Stimulated activated CD8-positive, alpha-beta memory T cell treated with anti-CD3 and anti-CD28 coated beads, Interleukin-7, amount 100 ng/mL, for 24 hours (primary cell): ENCODE measurements at places on chromosomes 11 and 22.

DNA sequence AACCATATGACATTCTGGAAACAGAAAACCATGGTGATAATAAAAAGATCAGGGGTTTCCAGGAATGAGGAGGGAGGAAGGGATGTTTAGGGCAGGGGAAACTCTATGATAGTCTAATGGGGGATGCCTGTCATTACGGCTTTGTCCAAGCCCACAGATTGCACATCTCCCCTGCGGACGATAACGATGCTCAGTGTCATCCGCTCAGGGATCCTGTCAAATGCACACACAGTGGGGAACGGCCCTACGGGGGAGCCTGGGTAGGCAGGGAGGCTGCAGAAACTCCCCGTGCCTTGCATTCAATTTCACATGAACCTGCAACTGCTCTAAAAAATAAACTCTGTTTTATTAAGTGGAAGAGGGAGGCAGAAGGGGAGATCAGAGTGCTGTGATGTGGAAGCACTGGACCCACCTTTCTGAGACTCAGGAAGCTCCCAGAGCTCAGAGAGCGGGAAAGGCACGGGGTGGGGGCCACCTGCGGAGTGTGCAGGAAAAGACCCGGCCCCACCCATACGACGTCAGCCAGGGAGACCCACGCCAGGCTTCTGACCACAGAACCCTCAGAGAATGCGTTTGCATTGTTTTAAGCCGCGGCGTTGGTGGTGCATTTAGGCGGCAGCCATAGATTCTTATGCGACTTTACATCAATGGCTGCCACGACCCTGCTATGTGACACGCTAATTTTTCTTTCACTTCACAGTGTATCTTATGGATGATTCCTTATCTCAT lies 543.5 kb downstream of the BRD1 start:
- no peak for DNase-seq

- DNase-seq = no peak
Measured at GRCh38 chr11:83367745-83368144, 81.6 kb upstream of the CCDC90B start.

- DNase-seq = no peak
Measured at GRCh38 chr11:43573873-43574272, 106.7 kb upstream of the HSD17B12 start.

DNA sequence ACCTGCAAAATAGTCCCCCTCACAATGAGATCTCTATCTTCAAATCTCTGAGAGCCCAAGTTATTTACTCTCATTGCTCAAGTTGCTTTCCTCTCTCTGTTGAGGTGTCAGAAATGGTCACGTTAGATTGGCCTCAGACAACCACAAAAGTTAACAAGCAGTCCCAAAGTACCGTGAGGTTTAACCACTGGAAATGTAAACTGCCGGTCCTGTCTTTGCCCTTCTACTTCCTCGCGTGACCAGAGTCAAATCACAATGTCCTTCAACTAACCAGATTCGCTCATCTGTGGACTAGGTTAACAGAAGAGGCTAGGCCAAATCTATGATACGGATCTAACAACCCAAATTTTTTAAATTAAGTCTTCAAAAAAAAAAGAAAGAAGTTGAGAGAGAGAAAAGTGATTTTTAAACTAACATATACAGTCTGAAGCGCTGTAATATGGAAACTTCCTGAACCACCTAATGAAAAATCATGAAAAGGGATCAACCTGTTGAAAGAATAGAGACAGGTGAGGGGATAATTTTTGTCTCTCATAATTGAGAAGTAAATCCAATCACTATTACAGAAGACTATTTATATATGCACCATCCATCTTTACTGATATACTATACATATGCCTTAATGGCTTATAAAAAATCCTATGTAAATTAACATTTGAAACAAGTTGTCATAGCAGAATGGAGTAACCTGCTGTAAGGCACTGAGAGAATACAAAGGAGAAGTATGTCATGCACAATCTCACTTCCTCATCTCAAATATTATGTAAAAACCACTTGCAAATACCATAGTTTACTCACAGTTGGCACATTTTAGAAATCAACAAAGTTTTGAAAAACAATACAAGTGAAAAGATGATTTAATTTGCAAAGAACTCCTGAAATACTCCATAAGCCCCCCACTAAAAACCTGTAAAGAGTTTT lies 3.3 kb upstream of the JAML start:
- no peak for DNase-seq

GRCh38 chr11:48074425-48075181 lies 94.2 kb downstream of the PTPRJ start:
- DNase-seq = no peak

GRCh38 chr11:22828373-22828772 lies 1.2 kb downstream of the SVIP start:
- no peak for DNase-seq

DNA sequence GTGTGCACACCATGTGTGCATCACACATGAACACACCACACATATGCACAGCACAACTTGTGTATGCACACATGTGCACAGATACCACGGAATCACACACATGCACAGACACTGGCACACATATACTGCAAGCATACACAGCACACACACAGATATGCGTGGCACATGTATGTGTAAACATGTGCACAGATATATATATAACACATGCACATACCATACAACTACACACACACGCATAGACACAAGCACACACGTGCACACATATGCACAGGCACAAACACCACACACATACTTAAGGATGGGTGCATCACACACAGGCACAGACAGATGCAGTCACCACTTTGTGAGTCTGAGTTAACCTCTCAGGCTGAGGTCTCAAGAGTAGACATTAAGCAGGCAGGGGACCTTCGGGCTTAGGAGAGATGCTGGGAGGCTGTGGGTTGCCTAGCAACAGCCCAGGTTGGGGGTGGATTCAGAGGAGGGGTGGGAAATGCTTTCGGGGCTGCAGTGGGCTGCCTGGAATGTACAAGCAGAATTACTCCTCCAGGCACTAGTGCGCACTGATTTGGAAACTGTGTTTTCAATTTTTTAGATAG lies 82.9 kb downstream of the MYO18B start:
- DNase-seq = no peak

DNA sequence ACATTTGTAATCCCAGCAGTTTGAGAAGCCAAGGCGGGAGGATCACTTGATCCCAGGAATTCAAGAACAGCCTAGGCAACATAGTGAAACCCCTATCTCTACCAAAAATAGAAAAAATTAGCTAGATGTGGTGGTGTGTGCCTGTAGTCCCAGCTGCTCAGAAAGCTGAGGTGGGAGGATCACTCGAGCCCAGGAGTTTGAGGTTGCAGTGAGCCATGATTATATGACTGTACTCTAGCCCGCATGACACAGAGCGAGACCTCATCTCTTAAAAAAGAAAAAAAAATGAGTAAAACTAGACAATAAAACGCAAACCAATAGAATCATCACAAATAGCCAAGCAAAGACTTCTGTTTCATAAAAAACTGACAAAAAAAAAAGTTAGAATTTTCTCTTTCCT lies 21.8 kb downstream of the NUCB2 start:
- no peak for DNase-seq

DNA sequence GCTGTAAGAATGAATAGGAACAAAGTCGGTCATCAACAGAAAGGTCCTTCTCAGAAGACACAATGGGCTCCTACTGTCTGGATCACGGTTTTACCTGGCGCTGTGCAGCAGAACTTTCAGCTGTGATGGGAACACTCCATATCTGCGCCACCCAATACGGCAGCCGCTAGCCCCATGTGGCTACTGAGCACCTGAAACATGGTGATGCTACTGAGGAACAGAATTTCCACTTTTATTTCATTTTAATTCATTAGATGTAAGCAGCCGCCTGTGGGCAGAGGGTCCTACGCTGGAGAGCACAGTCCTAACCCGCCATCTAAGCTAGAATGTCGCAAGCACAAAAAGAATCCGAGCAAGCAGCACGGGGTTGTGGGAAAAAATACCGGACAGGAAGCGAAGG lies 2.7 kb downstream of the SULT4A1 start:
- DNase-seq = no peak

DNA sequence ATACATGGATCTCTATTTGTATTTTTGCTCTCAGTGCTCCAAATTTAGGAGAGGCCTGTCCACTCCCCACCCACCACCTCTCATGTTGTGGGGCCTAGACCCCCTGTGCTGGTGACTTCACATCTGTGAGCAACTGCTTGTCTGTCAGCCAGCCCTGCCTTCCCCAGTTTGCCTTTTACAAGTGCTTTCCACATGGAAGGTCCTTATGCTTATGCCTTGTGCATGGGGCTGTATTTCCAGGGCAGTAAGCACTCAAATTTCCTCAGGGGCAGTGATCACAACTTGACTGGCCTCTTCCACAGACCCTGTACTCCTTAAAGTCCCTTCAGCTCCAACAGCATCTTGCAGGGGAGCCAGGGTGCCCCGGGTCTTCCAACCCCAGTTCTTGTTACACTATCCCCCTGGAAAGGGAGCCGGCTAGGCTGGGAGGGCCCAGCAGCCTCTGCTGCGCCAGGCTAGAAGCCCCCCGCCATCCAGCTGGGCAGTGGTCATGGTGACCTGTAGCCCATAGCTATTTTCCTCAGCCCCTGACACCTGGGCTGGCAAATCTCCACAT lies 29.9 kb downstream of the GDPD5 start:
- DNase-seq = no peak

- no peak for DNase-seq
Measured at GRCh38 chr22:38403812-38404211, 51.2 kb downstream of the KCNJ4 start.

DNA sequence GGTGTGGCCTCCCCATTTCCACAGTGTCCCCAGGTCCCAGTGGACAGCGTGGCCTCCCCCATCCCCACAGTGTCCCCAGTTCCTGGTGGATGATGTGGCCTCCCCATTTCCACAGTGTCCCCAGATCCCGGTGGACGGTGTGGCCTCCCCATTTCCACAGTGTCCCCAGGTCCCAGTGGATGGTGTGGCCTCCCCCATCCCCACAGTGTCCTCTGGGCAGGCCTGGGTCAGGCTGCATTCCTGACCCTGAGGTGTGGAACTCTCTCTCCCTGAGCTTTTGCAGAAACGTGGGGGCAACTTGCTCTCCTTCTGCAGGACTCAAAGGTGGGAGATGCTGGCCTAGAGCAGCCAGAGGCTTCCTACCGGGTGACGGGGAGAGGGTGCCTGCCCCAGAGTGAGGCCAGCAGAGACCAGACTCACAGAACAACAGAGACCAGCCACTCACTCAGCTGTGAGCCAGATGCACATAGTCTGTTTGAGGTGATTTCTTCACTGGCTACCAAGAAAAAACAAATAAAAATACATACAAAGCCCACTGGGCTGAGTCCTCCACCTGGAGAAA lies 85.8 kb upstream of the FGF3 start:
- DNase-seq = no peak

GRCh38 chr11:76226626-76227025 lies 20.3 kb upstream of the WNT11 start:
- no peak for DNase-seq

- DNase-seq = no peak
Measured at GRCh38 chr11:130599073-130599654, 150.7 kb downstream of the ADAMTS15 start.

- DNase-seq = no peak
Measured at GRCh38 chr11:10333490-10333889, 28.6 kb downstream of the ADM start.

- no peak for DNase-seq
Measured at GRCh38 chr11:86015699-86016098, 53.2 kb downstream of the PICALM start.

DNA sequence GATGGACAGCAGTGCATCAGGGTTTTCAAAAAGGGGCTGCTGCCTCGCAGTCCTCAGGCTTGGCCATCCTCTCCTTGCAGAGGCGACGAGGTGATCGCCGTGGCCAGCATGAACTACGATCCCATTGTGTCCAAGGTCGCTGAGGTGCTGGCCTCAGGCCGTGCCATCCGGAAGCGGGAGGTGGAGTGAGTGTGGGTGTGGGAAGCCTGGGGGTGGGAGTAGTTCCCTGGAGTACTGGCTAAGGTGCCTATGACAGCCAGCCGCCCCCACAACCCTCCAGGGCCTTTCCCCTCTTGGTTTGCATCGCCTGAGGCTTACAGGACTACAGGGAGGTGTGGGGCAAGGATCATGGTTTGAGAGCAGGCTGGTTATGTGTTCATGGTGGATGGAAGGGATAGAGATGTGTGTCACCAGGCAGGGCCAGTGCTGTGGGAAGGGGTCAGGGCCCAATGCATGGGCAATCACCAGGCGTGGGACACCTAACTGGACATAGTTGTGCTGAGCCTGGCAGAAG lies 2.1 kb upstream of the LZTR1 start:
- DNase-seq = no peak

DNA sequence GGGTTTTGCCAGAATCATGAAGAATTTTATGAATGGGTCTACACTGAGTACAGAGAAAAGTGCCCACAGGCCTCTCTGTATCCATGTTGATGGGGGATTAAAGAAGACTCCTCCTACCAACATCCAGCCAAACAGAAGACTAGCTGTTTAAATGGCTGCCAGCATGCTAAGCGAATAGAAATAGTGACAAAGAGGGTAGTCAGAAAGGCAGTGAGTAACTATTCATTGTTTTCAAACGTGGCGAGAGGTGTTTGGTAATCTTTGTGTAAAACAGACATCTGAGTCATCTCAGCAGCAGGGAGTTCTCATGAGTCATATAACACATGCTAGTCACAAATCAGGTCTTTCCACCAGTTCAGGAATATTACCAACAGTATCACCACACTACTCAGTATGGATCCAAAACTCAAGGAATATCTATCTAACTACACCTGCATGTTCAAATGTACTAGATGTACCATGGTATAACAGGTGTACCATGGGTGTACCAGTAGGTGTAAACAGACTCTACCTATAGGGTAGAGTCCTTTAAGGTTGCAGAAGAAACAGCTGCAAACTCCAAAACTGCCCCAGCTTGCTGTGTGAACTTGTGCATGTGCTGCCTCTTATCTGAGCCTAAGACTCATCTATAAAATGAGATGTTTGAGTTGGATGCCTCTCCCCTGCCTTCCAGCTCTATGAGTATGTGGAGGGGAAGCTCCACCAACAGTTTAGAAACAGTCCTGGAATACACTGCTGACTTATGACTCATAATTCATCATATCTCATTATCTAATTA lies 82.0 kb downstream of the SLC1A2 start:
- no peak for DNase-seq

DNA sequence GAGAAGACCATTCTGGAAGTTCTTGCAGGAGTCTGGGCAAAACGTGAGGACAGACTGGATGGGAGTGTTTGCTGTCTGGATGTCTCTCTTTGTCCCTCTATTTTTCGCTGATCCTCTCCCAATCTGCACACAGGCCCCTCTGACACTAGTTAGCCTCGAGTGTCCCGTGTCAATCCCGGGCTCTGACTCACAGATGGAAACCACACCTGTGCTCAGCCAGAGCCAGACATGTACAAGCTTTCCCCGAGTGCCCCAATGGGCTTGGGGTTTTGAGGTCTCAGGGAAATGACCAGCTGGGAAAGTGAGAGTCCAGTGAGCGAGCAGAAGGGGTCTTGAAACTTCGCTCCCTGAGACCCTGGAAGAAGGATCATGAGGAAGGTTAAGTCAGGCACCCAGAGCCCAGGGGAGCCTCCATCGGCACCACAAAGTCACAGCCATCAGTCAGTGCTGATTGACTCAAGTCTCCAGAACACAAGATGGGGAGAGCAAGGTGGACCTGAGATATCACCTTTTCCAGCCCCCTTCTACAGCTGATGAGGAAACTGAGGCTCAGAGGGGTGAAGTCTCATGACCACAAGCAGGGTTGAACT lies 13.9 kb downstream of the APOL2 start:
- no peak for DNase-seq

- DNase-seq = no peak
Measured at GRCh38 chr11:94766713-94767206, 1.4 kb upstream of the AMOTL1 start.
